ENCODE measurements at places on chromosomes 2 and 18.

DNA sequence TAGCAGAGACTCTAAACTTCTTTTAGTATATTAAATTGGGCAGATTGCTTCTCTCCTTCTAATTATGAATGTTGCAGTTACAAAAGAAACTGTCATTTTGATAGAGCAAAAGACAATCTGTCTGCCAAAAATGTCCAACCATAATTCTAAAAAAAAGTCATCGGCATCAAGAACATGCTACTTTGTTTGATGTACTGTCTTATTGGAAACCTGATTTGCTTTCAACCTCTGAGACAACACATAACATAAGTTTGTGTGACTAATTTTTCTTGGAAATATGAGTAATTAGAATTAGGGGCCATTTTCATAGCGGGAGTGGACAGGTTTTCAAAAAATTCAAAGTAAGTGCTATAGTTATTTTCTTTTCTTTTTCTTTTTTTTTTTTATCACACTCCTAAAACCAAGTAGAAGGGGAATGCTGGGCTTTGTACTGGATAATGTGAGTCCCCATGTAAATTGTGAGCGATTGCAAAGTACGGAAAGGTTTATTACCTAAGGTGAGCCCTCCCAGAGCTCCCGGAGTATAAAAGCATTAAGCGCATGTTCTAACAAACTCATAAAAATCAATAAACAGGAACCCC is 59.1 kb downstream of the ZEB2 start:
- DNase-seq: no peak

DNA sequence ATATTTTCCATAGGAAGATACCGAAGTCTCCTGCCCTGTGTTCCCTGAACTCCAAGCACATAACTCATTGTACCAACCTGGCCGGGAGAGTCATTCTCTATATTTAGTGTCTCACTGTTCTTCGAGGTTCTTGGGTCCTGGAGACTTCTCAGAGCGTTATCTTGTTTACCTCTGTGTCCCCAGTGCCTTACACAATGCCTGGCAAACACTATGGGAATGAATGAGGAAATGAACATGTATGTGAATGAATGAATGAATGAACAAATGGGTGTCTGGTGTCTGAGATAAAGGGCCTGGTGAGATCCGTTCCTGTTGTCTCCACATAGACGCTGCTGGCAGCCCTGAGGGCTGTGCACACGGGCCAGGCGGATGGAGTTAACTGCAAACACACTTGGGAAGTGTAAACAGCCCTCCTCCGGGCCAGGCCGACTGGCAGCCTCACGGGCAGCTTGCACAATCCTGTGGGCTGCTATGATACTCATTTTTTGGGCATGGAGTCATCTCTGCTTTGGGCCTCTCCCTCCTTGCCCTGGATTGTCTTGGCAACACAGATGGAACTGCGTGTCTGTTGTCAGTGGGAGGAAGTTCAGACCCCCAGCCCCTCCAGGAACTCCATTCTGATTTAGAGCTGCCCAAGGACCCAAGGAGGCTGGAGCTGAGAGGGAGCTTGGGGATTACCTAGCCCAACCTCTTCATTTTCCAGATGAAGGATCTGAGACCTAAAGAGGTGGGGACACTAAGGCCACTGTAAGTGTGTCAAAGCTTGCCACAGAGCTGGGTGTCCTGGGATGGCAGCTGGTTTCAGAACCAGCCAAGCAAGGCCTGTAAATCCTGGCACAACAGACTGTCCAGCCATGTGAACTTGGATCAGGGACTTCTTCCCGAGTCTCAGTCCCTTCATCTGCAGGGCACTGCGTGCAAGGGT is 124.4 kb downstream of the INHBB start:
- DNase-seq: no peak

DNA sequence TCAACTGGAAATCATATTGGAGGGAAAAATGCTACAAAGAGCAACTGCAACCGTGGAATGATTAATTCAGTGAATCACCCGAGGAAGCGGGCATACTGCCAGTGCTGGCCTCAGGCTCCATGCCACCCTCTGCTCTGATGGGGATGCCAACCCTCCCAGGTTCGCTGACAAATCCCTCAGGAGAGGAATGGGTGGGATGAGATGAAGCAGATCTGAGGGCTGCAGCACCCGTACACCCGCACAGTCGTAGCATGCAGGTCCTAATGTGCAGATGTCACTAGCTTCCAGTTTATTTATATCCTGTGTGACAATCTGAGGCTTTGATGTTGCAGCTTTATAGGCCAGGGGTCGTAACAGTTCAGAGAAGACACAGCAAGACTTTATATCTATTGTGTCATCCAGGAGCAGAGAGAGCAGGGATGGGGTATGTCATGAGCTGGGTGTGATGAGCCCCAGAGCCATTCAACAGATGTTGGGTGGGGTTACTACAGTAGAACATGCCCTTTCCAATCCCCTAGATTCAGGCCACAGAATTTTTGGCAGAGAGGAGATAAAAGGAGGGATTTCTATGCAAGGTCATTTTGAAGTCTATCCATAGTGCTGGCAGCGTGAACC is 44.6 kb downstream of the DPP4 start:
- no peak for DNase-seq

DNA sequence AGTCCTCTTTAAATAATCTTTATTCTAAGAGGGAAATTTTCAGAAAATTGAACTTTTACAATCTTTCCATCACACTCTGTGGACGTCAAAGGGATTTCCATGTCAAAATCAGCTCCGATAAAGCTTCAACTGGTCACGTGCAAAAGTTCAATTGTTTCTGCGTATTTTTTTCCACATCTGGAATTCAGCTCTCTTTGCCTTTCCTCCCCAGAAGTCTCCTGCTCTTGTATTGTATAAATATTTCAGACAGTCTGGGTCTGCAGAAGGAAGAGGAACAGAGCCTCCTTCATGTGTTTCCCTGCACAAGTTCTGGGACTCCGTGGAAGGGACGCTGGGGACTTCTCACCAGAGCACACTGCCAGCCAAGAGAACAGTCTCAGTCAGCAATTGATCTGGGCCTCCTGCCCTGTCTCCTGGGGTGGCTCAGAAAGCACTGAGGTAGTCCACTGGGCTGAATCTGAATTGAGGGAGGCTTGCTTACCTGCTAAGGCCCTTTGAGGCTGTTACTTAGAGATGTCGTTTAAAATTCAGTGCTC is 251.5 kb downstream of the TFCP2L1 start:
- DNase-seq: no peak

DNA sequence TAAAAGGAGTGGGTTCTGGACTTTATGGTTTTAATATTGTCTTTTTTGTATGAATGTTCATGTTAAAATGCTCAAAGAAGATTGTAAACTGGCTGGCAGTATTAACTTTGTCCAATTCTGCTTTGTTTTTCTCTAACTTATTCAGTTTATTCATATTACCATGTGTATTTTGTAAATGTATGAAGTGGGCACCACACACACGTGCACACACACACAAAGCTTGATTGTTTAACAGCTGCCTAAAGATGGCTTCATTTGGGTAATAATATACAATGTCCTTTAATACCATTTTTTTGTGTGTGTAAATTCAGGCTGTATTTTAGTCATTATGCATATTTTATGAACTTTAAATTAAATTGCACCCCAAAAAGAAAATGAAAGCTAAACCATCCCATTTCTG is 11.4 kb upstream of the APCDD1 start:
- DNase-seq: no peak

All from stimulated activated effector memory CD8-positive, alpha-beta T cell treated with anti-CD3 and anti-CD28 coated beads, Interleukin-12 subunit alpha, Interleukin-12 subunit beta, amount 100 ng/mL, for 72 hours (primary cell).